T1000 (cell line): ENCODE measurements at places on chromosomes 1 and 21.

DNA sequence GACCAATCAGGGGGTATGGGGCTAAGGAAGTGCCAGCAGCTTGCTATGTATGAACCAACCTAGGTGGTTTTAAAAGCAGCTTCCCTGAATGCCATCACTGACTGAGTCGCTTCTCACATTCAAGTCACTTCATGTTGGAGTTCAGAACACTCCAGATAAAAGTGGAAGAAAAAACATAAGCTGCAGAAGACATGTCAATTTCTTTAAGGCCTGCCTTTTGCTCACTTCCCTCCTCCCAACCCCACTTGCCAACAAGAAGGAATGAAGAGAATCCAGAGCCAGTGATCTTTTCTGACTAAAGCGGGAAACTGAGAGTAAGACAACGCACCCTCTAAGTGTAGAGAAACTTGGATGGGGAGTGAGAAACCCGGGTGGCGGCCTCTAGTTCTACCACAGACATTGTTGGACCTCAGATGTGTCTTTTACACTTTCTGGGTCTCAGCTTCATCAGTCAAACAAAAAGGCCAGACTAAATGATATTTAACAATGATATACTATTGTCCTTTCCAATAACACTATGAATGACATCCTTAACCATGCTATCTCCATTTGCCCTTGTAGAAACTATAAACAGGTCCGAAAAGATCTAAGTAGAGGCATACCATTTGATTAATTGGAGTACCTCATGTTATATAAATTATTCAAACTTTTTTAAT lies 54.1 kb downstream of the LUZP1 start:
- no peak for DNase-seq

- no peak for DNase-seq
These were observed 2.9 kb upstream of the NFASC start for GRCh38 chr1:204867666-204868339.

GRCh38 chr21:14736162-14736561 lies 190.0 kb upstream of the SAMSN1 start:
- DNase-seq: no peak

- no peak for DNase-seq
These were observed 194.8 kb downstream of the ZP4 start for GRCh38 chr1:237695878-237696277.

DNA sequence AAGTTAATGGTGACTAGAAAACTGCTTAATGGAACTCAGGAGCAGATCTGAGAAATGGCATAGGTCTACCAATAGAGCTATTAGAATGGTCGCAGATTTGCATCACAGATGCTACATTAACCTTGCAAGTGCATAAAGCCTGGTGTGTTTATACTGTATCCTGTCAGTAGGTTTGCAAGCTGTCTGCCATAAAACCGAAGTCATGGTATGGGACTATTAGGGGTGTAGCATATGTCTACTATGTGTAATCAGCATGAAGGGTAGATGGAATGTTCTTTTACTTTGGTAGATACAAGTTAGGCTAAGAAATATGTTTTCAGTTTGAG lies 574.2 kb upstream of the ADGRL2 start:
- no peak for DNase-seq

DNA sequence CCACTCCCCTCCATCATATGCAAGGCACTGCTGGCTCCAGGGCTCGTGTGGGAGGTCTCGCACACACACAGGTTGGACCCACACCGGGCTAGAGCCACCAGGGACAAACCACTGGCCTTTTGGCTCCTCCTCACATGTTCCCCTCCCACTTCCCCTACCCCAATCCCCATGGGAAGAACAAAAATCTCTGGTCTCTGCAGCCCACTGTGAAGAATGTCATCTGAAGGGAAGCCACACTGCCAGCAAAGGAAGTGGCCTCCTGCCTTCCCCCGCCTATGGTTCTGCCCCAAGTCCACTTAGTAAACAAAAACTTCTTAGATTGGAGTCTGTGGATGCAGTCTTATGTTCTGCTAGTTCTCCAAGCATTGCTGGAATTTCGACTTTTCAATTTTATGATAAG lies 24.2 kb downstream of the OLFML3 start:
- DNase-seq: no peak

- no peak for DNase-seq
These were observed 5.5 kb downstream of the NCAM2 start for GRCh38 chr21:21003701-21004100.

DNA sequence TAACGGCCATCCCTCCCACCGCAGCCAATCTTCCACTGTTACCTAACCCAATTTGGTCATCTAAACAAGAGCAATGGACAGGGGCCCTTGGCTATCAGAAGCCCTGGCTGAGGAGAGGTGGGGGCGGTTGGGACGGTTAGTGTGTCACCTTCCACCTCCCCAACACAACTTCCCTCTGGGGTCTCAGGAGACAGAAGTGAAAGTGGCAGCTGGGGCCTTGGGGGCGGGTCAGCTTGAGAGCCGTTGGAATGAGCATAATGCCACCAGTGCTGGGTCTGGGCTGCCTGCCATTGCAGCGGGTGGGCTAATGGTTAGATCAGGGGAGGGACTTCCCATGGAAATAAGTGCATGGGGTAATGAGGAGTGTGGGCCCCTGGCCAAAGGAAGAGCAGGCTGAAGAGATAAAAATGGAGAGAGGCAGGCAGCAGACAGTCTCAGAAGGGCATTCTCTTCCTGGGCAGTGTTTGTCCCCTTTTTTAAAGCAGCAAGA lies 7.9 kb downstream of the MEF2D start:
- no peak for DNase-seq

GRCh38 chr1:82299056-82299455 lies 498.3 kb downstream of the ADGRL2 start:
- DNase-seq: no peak
